Renal cortical epithelial cell (primary cell): ENCODE measurements at places on chromosomes 5 and 9.

GRCh38 chr5:79464695-79465332 is 49.1 kb downstream of the HOMER1 start:
- peak; percentile 43 for DNase-seq

GRCh38 chr9:105062222-105062855 is 134.4 kb upstream of the ABCA1 start:
- DNase-seq = no peak

- DNase-seq = peak; percentile 44
These were observed 134.0 kb upstream of the RASEF start for GRCh38 chr9:83196946-83197345.

DNA sequence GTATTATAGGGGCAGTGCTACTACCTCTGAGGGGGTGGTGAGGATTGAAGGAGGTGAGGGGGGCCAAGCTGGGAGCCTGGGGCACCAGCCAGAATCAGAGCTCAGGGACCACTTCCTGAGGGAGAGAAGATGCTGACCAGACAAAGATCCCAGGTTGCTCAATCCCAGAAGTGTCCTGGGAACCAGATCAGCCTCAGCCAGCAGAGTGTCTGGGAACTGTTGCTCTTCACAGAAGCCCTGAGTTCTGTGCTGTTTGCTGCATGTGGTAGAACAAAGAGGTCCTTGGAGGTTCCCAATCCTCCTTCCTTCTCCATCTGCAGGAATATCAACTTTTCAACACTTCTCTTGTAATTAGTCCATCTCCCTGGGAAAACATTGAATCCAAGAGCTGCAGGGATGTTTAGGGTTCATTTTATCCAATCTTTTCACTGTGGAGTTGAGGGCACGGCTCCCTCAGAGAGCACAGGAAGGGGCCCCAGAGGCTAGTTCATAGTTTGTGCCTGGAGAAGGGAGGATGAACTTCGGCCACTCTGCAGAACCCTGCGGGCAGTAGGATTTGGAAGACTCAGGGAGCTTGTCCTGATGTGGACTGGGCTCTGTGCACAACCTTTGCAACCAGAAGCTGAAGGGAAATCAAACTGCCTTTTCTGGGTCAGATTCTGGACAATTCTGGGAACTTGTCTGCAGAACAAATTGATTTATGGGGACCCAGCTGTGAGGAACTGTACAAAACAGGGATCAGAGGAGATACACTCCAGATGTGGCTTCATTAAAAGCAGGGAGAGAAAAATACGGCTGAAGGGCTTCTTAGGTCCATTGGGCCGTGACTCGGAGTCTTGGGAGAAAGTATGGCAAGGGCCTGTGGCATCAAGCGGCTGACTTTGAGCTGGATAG is 57.1 kb downstream of the GALNT12 start:
- peak; percentile 18 for DNase-seq
